Stimulated activated CD4-positive, alpha-beta T cell treated with anti-CD3 and anti-CD28 coated beads, Interleukin-15, amount 100 ng/mL, for 1 hour (primary cell): ENCODE measurements at places on chromosomes 1 and 21.

GRCh38 chr1:147341246-147341645 is 98.8 kb downstream of the CHD1L start:
- DNase-seq, result no peak

GRCh38 chr21:38325731-38326420 is 69.1 kb downstream of the KCNJ15 start:
- no peak for DNase-seq

GRCh38 chr1:192889082-192889481 is 80.2 kb downstream of the RGS2 start:
- no peak for DNase-seq

DNA sequence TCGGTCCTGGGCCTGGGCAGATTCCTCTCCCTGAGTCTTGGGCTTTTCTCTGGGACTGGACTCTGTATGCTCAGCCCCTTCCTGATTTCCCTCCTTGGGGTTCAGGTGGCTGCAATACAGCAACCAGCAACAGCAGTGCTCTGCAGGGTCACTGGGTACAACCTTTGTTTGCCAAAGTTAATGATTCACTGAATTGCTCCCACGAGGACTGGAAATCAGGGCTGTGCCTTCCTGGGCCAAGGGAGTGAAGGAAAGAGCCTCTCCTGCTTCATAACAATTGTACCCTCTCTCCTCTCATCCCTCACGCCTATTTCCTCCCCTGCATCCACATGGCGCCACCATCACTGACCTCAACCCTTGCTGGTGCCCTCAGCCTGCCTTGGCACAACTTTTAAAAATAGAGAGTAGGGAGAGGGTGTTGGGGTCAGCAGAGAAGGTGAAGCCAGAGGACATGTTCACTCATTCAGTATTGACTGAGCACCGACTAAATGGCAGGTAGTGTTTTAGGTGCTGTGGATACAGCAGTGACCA is 52.8 kb upstream of the GOLT1A start:
- DNase-seq, result no peak

GRCh38 chr21:44842087-44842486 is 24.2 kb upstream of the SUMO3 start:
- no peak for DNase-seq

DNA sequence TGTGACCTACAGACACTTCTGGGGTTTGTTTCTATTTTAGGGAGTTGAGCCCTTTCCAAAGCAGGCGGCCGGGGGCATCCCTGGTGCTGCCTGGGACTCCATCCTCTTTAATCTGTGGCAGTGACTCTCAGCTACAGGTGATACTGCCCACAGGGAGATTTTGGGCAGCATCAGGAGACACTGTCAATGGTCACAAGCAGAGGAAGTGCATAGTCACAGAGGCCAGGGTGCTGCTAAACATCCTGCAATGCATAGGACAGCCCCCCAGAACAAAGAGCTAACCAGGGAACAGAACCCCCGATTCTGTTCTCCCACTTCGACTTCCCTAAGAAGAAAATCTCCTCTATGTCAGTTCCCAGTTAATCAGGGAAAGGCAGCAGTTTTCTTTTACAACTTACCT is 66.2 kb downstream of the TEX35 start:
- DNase-seq, result no peak

GRCh38 chr1:115134850-115135480 is 45.7 kb upstream of the TSPAN2 start:
- DNase-seq, result no peak

DNA sequence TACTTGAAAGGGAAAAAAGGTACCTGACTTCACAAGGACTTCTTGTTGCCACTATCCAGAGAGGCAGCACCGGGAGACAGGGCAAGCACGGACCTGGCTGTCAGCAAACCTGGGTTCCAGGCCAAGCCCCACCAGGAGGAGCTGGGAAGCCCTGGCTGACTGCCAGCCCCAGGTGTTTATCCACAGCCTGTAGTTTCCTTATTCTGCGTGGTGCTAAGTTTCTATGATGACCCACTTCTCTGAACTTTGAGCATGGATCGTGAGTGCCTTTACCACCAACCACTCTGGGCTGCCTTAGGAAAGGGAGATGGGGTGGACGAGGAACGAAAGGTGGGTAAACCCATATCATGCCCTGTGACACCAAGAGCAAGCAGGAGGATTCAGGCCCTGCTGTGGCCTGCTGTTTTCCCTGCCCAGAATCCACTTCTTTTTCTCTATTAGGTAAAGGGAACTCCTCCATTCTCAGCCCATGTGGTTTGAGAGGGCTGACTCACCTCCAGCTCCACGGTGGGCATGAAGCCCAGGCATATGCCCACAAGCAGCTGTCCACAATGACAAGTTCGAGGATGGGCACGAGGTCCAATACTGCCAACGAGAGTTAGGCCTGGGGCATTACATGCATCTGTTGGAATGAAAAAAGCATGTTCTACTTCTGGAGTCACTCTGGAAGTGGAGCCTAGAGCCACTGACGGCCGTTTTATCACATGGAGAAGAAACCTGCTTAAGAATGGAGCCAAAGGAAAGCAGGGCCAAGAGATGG is 20.3 kb downstream of the TSPAN2 start:
- no peak for DNase-seq

GRCh38 chr1:39462074-39462473 is 29.4 kb upstream of the BMP8A start:
- no peak for DNase-seq

GRCh38 chr1:227429447-227430359 is 111.4 kb upstream of the CDC42BPA start:
- DNase-seq, result no peak

GRCh38 chr1:153509729-153510354 is 25.9 kb downstream of the S100A6 start:
- peak; percentile 32 for DNase-seq

DNA sequence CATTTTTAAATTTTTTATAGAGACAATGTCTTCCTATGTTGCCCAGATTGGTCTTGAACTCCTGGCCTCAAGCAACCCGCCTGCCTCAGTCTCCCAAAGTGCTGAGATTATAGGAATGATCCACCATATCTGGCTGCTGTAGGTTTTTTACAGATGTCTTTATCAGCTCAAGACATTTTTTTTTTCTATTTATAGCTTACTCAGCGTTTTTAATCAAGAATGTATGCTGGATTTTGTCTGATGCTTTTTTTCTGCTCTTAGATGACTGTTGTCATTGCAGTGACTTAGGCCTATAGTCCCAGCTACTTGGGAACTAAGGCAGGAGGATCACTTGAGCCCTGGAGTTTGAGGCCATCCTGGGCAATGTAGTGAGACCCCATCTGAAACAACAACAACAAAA is 72.5 kb downstream of the POFUT2 start:
- no peak for DNase-seq

- DNase-seq, result no peak
Observed at GRCh38 chr1:25027822-25028586, 97.9 kb upstream of the RUNX3 start.

- DNase-seq, result no peak
Observed at GRCh38 chr1:28803051-28803450, 8.9 kb upstream of the OPRD1 start.

DNA sequence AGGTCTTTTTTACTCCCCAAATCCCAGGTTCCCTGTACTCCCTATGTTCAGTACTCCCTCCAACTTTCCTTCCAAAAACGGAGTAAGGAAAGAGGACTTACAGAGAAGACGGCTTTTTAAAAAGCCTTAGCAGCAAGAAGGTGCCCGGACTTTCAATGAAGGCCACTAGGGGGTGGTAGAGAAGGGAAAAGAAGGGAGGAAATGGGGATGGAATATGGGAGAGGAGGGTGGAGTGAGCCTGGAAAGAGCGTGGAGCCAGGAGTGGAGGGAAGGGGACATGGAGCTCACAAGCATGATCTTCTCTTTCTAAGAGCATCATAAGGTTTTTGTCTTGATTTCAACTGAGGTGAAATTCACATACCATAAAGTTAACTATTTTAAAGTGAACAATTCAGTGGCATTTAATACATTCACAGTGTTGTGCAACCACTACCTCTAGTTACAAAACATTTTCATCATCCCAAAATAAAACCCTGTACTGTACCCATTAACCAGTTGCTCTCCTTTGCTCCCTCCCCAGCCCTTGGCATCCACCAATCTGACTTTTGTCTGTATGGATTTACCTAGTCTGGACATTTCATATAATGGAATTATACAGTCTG is 129.9 kb downstream of the ZNF281 start:
- no peak for DNase-seq

DNA sequence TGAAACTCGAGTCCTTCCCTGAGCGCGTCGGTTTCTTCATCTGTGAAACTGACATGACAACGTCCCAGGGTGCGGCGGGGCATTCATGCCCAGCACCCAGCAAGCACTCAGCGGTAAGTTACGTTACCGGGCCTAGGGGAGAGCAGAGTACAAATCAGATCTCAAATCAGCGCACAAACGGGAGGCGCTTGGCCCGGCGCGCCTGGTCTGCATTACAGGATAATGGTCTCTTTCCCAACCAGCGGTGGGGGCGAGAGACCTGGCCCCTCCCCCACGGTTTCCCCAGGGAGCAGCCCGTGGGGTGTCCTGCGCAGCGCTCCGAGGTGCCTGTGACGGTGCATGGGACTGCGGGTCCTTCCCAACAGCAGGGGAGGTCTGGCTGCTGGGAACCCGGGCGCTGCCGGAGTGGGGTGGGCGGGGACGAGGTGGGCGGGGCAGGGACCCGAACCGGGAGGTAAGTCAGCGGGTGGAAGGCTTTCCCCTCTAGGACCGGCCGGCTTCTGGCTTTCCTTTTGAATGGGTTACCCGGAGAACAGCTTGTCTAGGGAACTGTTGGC is 1.0 kb downstream of the TMEM51 start:
- no peak for DNase-seq

- DNase-seq, result no peak
Observed at GRCh38 chr1:59532102-59532501, 235.2 kb downstream of the FGGY start.

DNA sequence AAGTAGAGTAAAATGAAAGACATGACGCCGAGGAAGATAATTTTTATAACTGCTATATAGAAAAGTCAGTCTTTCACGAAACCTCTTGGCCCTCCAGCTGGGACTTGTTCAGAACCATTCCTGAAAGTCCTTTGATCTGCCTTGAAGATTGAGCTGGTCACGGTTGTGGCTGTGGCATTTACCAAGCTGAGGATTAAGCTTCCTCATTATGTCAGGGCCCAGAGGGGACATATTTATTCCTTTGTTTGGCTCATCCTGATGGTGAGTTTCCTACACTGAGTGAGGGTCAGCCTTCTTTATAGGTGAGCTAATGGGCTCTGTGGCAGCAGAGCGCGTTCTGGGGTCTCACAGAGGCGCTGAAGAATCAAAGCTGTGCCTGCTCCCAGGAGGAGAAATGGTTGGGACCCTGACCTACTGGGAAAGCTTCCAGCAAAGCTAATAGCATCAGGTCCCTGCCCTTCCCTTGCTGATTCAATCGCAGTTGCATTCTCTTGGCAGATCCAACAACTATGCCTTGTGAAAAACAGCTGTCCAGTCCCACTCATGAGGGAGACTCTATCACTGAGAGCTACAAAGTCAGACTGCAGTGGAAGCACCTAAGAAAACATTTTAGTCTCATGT is 43.2 kb upstream of the PBX1 start:
- DNase-seq, result no peak

- DNase-seq, result no peak
Observed at GRCh38 chr1:231032963-231033362, 7.1 kb downstream of the FAM89A start.

DNA sequence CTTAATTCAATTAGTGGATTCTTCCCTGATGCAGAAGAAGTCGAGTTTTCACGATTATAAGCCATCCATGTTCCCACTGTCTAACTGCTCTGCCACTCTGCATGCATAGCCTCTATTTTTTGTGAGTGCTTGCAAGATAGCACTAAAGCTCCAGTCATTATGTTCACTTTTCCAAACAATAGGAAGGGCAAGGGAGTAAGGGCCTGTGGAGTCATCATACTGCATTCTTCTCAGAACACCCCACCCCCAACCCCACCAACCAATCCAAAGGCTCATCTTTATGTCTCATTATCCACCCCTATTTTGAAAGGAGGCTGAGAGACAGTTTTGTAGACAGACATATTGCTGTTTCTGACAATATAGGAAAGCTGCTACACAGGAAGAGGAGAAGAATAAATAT is 471.7 kb upstream of the ADGRL2 start:
- no peak for DNase-seq

DNA sequence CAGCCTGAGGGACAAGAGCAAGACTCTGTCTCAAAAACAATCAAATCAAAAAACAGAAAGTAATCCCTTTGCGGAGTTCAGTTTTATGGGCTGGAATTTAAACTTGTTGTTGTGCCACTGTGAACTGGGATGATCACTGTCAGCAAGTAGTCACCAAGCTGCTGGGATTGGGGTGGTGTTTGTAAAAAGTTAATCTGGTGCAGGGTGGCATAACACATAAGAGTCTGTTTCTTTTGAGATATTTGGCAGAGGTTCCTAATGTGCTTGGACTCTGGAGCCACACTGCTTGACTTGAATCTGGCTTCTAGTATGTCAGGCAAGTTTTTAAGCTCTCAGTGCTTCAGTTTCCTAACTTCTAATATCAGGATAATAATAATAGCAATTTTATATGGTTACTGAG is 6.6 kb downstream of the CLIC4 start:
- no peak for DNase-seq

DNA sequence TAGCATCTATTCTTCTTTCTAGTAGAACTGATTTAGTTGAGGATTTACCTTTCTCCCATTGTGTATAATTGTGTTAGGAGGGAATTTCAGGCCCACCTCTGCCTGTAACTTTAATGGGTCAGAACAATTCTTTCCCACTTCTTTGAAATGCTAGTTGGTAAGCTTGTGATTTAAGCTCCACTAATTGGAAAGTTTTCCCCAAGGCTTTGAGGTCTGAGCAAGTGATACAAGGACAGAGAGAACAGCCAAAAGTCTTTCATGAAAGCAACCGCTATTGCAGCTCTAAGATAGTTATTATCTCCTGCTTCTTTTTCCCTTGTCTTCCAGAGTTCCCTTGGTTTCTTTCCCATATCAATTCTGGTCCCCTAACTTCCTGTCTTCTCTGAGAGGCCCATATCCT is 38.7 kb upstream of the PDC start:
- DNase-seq, result no peak

DNA sequence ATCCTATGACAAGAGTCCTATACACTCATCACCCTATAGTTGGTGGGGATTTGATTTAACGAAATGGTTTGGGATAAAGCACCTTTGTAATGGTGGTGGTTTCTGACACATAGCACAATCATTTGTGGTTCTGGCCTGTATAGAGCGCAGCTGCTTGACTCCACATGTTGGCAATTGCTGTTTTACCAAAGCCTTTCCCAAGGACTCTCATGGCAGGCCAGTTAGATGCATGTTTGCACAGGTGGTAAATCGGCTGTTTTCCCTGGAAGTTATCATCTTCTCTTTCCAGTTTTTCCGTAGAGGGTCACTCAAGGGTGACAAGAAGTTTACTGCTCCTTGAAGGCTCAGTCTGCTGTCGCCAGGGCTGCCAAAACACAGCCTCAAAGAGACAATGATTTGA is 17.1 kb upstream of the XPR1 start:
- DNase-seq, result no peak
